ENCODE measurements at places on chromosomes 2 and 18.

DNA sequence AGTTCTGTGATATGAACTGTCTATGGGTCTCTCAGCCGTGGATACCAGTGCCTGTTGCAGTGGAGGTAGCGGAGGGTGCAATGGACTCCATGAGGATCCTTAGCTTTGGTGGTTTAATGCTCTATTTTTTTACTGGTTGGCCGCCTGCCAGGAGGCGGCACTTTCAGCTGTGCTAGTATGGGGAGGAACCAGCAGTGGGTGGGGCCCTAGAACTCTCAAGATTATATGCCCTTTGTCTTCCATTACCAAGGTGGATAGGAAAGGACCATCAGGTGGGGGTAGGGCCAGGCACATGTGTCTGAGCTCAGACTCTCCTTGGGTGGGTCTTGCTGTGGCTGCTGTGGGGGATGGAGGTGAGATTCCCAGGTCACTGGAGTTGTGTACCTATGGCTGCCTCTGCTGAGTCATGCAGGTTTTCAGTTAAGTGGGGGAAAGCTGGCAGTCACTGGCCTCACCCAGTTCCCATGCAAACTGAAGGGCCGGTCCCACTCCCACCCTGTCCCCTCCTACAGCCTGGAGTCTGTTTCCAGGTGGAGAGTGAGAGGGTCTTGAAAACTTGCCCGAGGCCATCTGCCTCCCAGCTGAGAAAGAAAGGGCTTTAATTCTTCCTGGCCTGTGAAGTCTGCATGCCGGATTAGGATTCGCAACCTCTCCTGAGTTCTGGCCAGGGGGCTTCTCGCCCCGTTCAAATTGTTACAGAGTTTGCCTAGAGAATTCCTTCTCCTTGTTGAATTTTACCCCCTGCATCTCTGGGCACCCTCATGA lies 14.5 kb downstream of the KCNS3 start:
- no peak for DNase-seq

- peak; percentile 37 for DNase-seq
These were observed 142.2 kb downstream of the UBE2E3 start for GRCh38 chr2:181122601-181123000.

DNA sequence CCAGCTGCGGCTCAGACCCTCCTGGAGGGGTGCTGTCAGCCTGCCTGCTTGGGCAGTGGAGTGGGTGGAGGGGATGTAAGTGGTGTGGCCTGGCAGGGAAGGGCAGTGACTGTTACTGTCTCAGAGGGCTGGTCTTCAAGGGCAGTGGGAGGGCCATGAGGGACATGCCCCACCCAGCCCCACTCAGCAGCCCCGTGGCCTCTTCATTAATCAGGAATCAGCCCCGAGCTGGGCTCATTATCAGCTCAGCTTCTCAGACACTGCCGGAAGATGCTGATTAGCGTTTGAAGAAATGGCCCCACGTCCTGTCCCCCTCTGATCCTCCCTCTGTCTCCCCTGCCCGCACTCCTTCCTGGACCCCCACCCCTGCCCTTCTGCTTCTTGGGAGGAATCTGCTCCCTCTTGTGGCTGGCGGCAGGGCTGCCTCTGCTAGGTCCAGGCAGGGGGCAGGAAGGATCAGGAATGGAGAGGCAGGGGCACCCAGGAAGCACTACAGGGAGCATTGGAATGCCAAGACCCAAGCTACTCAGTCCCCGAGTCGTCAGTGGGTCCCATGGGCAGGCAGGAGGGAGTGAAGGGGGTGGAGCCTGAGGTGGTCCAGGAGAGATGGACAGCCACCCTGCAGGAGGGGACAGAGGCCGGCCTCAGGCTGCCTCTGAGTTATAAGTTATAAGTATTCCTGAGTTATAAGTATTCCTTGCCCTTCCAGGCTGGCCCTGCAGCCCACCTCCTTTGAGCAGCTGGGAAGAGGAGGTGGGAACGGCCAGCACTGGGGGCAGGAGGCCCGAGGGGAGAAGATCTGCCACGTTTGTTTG lies 7.0 kb downstream of the ASIC4 start:
- DNase-seq, result peak; percentile 36

DNA sequence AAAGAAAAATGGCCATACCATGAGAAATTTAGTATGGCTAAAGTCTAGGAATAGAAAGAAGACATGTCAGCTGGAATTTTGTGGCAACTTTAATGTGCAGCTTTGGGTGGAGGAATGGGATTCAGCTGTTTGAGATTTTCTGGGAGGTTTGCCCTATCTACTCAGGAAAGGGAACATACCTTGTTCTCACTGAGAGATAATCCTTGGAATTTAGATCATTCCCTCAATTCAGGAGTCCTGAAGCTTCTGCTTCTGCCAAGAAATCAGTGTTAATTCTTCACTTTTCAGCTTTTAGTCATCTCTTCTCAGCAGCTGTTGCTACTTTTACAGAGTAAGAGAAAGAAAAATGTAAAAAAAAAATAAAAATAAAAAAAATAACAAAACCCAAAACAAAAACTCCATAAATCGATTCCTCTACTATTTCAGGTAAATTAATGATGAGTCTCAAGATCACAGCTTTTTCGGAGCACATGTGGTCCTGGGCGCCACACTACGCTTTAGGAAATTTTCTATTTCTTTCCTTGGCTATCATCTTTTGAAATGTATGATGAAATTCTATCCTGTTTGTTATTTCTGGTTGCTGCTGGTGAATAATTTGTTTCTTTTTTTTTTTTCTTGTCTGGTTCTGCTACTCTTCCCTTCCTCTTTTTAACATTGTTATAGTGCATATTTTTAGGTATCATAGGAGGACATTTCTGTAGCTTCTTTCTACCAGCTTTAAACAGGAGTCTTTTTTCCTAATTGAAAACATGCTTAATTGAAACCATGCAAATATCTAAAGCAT lies 18.9 kb upstream of the BAZ2B start:
- no peak for DNase-seq

GRCh38 chr2:238483656-238484055 lies 56.9 kb downstream of the ASB1 start:
- DNase-seq, result no peak

GRCh38 chr2:209395652-209396051 lies 28.2 kb upstream of the MAP2 start:
- DNase-seq, result no peak

- no peak for DNase-seq
These were observed 164.3 kb upstream of the SIX2 start for GRCh38 chr2:45173513-45173912.

DNA sequence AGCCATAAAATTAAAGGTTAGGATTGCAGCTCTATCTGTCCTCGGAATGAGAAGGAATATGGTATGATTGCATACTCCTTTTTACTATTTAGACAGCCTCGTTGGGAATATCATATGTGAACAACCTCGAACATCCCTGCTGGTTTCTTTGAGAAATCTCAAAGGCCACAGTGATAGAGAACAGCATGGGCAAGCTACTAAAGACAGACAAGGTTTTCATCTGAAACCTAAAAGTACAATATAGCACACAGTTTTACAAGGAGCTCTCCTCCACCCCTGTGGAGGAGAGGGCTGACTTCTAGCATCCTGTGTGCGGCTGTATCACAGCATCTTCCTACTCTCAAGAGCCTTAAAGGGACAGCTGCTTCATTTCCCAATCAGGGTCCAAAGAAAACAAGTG lies 104.3 kb downstream of the VWC2L start:
- no peak for DNase-seq

DNA sequence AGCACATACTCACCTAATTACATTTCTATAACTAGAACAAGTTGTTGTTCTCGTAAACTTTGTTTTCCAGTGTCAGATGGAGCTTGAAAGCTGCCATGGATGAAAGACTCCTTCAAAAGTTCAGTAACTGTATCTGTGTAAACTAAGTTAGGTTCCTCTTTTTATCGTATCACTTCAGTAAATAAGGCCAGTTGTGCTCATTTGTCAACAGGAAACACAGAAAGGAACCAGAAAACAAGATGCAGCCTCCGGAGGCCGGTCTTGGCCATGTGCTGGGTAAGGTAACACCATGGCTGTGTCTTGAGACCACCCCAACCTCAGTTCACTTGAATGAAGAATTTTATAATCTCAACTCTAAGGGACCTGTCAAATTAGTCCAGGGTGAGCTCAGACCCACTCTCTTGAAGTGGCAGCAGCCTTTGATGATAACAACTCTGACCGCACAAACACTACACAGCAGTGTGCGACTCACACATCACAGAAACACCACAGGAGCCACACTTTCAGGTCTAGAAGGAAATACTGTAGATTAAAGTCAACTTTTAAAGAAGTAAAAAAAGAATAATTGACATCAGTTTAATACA lies 213.8 kb downstream of the AFF3 start:
- DNase-seq, result no peak

GRCh38 chr2:72607189-72607588 lies 218.6 kb downstream of the EXOC6B start:
- DNase-seq, result no peak

GRCh38 chr2:123364243-123364896 lies 660.7 kb upstream of the CNTNAP5 start:
- DNase-seq, result no peak

DNA sequence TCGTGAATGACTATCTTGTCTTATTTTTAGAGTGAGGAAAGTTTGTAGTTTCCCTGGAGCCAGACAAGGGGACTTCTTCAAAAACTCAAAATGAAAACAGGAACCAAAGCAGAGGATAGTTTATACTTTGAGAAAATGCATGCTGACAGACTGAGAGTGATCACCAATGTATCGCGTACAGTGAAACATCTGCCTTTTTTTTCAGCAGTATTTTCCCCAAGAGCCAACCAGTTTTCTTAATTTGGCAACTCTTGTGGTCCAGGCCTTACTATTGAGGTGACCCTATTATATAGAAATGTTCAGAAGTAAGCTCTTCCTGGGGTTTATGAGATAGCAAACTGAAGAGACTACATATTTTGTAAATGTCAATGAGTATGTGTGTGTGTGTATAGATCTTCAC lies 153.7 kb upstream of the VRK2 start:
- DNase-seq, result peak; percentile 35

DNA sequence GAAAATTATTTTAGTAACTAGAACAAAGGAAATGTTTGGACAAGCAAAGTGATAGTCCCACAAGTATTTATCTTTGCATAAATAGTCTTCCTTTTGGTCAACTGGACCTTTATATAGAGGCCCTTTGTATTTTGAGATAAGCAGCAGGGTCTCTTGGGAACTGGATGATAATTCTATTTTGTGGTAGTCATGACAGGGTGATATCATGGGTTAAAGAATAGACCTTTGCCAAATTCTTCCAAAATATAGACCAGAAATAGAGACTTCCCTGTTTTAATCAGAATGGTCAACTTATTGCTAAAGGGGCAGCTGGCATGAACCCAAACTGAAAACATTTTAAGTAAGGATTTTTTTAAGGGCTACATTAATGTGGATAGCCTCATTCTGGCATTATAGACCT lies 10.5 kb downstream of the PLEK start:
- DNase-seq, result no peak

GRCh38 chr2:239804161-239805042 lies 220.7 kb downstream of the NDUFA10 start:
- DNase-seq, result no peak

DNA sequence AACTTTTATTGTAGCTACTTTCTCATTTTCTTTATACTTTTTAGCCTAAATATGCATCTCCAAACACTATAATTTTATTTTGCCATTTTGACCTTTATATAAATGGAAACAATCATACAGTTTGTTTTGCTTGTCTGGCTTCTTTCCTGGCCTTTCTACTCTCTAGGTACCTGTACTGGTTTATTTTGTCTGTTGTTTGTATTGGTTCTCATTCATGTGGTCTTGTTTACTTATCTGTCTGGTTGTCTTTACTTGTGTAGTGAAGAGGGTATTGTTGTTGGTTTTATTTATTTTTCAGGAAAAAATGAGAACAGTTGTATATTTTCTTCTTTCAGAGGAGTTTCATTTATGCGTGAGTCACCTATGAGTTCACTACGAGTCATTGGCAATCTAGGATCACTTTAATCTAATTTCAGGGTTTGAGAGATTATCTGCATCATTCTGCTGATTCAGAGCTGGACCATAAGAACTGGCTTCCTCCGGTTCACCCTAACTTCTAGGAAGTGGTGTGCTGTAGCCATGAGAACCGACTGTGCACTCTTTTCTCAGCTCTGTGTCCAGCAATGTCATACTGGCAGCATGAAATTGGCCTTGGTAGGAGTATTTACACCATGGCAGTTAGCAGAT lies 33.1 kb upstream of the HDAC4 start:
- no peak for DNase-seq

GRCh38 chr18:43634994-43635393 lies 357.7 kb upstream of the SYT4 start:
- DNase-seq, result no peak

GRCh38 chr2:1818404-1818803 lies 74.1 kb upstream of the PXDN start:
- DNase-seq, result no peak

- no peak for DNase-seq
These were observed 115.2 kb downstream of the LIPG start for GRCh38 chr18:49677081-49677480.

DNA sequence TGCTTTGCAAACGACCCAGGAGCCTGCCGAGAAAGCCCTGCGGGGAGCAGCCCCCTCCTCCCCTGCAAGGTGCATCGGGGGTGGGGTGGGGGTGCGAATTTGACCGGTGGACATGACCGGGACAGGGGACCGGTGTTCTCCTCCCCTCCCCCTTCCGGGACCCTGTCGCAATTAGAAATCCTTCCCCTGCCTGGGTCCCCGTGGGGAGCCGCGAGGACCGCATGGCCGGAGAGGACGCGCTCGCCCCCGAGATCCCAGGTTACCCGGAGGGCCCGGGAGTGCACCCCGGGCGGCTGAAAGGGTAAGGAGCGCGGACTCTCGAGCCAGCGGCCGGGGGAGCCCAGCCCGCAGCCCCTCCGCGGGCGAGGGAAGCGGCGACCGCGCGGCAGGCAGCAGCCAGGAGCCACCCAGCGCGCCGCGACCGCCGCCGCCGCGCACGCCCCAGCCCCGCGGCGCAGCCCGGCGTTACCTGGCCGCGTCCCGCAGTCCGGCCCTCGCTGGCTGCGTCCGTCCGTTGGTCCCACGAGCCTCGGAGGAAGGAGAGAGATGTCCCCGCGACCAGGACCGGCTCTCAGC lies 482 bp downstream of the DLGAP1 start:
- no peak for DNase-seq

DNA sequence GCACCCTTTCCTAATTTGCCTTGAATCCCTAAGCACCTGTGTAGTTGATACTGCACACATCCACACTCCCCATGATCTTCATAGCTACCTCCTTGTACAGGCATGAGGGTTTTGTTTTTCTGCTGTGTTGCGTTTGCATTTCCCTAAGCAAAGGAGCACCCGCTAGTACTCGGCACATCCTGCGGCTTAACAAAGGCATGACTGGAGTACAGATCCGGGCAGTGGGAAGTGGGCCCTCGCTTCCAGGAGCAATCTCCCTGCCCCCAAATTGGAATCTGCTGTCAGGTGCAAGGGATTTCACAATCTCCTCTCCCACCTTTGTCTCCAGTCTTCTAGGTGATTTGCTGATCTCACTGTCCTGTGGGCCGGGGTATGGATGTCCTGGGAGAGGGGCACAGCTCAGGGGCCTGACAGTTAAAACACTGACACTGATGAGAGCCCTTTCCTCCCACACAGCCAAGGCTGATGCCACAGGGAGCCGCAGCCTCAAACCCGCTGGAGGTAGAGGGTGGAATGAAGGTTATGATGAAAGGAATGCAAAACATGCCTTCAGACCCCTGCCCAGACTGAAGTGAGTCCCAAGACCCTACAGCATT lies 98.7 kb upstream of the THOC1 start:
- no peak for DNase-seq

GRCh38 chr2:96872591-96873349 lies 2.9 kb upstream of the SEMA4C start:
- no peak for DNase-seq
